ENCODE measurements at places on chromosomes 16 and 17.

- peak; percentile 45 for DNase-seq
Measured at GRCh38 chr17:8326511-8327302, 12.9 kb upstream of the ODF4 start.

DNA sequence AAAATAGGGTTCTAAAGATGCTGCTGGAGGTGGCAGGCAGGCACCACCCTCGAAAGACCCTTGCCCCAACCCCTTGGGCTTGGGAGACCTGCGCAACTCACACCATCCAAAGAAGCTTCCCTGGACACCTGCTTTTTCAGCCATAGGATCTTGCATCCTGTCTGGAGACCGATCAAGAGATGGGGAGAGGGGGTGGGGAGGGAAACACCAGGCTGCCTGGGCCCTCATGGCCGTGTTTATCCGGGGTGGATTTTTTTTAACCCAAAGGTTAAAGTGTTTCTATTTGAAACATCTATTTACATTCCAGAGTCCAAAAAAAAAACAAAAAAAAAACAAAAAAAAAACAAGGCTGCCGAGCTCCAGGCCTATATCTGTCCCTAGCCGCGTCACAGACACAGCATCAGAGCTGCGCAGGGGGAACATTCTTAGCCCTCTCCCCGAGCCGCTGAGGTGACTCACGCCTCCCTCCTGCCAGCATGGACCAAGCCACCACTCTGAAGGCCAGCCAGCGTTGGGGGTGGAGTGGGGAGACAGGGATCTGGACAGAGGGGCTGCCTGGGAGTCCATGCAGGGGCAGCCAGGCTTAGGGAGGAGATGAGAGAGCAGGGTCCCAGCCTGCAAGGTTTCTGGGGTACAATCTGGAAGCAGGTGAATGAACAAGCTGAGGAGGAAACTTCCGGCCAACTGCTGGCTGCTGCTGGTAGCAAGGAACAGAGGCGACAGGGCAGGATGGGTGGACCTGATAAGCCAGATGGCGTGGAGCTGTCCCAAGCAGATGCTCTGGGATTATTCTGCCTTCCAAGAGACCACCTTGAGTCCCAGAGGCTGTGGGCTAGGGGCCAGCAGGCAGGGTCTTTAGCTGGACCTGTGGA lies 14.8 kb downstream of the HDAC5 start:
- DNase-seq = peak; percentile 99

- DNase-seq = no peak
Measured at GRCh38 chr17:33974276-33974675, 280.8 kb upstream of the CCL2 start.

GRCh38 chr17:70446446-70446845 lies 277.1 kb downstream of the KCNJ2 start:
- no peak for DNase-seq

DNA sequence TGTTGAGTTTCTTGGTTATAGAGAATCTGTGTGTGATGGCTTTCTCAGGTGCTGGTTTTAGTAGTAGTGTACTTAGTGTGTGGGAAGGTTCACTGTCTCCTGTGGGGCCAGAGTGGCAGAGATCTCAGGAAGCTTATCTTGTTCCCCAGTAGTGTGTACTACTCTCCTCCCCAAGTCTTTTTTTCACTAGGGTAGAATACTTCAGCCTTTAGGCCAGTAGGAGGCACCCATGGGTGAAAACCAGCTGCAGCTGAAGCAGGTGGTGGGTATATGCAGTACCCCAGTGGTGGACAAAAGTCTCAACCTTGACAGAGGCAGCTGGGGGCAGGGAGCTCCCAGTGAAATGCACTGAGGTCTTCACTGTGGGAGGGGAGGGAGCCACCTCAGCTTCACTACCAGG lies 109.9 kb downstream of the PHKB start:
- DNase-seq = no peak

GRCh38 chr17:59815965-59816364 lies 76.8 kb downstream of the TUBD1 start:
- no peak for DNase-seq

- DNase-seq = no peak
Measured at GRCh38 chr17:27635275-27635823, 4.4 kb downstream of the LGALS9 start.

- DNase-seq = no peak
Measured at GRCh38 chr17:5234645-5235576, at the start of gene SCIMP. Gene SCIMP, minus strand, starts transcription at chr17:5234860. Its CDS starts 105 bp downstream, at chr17:5234755.

GRCh38 chr16:24759006-24759405 lies 29.6 kb downstream of the TNRC6A start:
- DNase-seq = no peak

DNA sequence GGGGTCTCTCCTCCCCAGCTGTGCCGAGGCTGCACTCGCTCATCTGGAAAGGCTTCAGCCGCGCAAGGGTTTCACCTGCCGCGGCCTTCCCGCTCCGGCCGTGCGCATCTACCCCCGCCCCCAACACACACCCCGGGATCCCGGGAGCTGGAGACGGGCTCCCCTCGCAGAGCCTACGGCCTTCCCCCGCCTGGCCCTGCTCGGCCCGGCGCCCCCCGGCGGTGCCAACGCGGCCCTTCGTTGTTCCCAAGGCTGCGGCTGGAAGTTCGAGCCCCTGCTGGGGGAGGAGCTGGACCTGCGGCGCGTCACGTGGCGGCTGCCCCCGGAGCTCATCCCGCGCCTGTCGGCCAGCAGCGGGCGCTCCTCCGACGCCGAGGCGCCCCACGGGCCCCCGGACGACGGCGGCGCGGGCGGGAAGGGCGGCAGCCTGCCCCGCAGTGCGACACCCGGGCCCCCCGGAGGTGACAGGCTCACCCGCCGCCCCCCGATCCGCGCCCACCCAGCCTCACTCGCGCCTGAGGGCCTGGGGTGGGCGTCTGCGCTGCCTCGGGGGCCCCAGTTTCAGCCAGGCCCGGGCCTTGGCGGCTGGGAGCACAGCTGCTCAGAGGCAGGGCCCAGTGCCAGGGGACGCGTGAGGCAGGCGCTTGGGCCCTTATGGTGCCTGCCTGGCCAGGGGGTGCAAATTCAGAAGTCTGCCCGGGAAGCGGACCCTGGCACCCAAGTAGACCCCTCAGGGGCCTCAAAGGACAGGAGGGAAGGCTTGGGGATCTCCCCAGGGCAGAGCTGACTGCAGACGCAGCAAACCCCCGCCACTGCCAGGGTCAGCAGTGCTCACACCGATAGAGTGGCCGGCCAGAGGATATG lies 11.2 kb downstream of the GALK1 start:
- DNase-seq = peak; percentile 81

- no peak for DNase-seq
Measured at GRCh38 chr16:86914876-86915717, 336.7 kb downstream of the FOXL1 start.

DNA sequence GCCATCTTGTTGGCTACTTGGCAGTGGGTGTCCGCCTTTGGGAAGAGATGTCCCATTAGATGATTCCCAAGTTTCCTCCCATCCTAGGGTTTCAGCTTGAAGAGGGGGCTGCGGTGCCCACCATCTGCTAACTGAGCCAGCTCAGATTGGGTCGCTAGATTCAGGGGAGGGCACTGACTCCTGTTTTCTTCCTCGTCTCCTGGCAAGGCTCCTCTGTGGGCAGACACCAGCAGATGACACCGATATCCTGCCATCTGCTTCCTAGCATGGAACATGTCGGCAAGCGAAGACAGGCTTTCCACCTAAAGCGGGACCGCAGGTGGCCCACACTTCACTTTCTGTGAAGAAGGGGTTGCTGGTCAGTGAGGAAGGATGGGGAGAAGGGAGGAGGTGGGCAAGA lies 27.3 kb downstream of the C17orf75 start:
- DNase-seq = no peak

DNA sequence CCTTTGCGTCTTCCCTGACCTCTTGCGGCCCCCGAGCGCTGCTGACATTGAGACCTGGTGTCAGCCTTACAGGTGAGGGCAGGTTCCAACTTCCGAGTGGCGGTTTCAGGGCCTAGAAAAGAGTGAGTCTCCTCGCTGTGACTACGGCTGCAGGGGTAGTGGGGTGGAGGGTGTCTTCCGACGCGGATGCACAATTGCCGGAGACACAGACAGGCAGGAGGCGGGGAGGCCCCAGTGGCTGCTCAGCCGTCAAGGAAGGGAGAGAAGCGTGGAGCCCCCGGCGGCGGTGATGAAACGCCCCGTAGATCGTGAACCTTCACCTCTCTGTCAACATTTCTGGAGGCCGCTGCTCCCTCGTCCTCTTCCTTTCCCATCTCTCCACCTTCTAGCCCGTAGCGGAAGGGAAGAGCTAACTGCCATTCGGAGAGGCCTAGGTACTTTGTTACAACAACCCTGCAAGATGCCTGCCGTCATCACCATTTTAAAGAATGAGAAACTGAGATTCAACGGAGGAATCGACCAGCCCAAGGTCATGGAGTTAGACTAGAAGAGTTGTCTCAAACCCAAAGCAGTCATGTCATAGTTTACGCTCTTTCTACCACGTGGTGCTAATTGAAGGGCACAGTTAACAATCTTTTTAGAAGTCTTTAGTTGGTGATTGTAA lies 485 bp downstream of the DNAJA3 start:
- DNase-seq = peak; percentile 28

DNA sequence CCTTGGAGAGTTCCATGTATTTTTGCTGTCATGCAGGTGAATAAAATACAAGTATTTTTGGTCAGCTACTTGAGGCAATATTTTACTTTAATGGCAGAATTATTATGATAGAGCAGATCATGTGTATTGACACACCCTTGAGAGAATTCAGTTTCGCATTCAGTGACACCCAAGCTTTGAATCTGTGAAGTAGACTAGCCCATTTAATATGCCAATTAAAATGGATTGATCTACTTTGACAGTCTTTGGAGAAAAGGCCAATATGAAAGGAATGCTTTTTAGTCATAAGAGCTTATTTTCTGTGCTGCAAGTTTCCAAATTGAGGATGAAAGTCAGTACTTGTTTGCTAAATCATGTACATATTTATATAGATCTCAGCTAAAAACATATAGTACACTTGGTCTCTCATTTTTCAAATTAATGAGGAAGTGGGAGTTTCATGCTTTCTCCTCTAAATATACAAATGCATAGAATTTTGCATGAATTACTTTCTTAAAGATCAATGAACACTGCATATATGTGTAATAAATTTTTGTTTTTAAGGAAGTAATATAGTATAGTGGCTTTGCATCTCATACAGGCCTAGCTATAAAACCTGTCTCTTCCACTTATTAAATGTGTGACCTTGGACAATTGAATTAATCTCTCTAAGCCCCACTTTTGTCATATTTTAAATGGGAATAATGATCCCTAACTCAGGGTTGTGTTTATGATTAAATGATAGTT lies 161.5 kb downstream of the PHKB start:
- no peak for DNase-seq

GRCh38 chr17:45290269-45290765 lies 26.5 kb downstream of the MAP3K14 start:
- no peak for DNase-seq

DNA sequence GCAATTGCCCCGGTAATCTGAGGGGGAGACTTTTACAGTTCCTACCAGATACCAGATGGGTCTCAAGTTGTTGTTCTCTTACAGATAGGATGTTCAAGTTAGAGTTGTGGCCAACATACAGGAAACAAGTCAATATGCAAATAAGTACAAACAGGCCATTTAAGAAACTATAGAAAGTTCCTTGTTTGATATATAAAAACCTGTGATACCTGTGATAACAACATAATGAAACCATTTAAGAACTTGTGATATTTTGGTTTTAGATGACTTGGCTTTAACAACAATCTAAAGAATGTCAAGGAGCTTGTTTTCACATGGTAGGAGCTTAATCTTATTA lies 16.8 kb downstream of the CDR2 start:
- DNase-seq = no peak

- DNase-seq = no peak
Measured at GRCh38 chr16:76910931-76911330, 280.1 kb upstream of the MON1B start.

DNA sequence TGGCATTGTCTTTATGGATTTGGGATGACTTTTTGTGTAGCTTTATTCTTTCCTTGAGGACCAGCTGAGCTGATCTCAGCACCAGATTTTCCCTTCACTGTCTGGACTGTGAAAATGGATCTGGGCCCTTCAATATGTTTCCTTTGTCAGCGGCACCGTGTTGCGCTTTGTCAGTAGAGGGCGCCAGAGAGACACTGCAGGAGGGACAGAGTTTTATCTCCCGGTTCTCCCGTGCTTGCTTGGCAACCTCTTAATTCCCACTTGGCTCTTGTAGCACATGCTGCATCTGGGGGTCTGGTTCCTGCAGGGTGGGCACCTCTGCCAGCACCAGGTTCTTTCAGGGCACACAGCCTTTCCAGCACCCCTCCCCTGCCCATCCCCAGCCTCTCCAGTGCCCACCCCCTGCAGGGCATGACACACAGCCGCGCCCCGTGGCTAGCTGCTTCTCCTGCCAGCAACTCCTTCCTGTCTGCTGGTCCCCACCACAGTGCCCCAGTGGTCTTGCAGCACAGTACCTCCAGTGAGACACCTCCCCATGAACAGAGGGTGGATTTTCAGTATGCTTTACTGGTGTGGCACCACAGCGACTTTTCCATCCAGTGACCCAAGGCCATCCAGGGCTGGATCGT lies 19.6 kb downstream of the OR1D5 start:
- no peak for DNase-seq

GRCh38 chr17:80817321-80817845 lies 174.3 kb upstream of the CHMP6 start:
- no peak for DNase-seq

GRCh38 chr16:59163371-59164055 lies 429.4 kb upstream of the GOT2 start:
- no peak for DNase-seq

DNA sequence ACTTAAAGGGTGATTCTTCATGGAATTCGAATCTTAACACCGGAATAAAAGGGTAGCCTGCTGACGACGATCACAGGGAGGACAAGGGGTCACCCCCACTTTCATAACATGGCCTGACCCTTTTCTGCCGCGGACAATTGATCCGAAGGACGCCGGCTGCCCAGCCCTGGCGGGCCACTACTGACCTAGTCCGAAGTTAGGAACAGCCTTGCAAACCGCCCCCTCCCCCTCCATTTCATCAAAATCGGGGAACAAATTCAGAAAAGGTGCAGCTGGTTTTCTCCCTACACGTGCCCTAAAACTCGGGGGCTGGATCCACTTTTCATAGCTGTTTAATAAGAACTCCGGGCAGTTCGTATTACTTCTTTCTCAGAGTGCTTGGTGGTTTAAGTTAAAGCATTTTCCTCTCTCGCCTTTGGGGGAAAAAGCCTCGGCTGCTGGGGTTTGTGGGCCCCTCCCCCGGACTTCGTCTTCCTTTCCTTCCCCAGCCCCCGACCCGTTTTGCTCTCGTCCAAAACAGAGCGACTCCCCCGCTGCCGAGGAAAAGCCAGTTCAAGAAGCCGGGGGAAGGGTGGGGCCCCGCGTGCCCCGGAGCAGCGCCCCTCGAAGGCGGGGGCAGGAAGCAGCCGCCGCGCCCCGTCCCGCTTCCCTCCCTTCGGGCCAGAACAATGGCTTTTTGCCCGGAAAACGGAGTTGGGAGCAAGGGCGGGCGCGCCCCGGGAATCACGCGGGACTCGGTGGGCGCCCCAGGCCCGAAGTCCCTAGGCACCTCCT lies 641 bp upstream of the CBX2 start:
- DNase-seq = peak; percentile 58

- no peak for DNase-seq
Measured at GRCh38 chr16:79645701-79646100, 45.2 kb upstream of the MAF start.
